ENCODE measurements at places on chromosomes 3 and 15.

DNA sequence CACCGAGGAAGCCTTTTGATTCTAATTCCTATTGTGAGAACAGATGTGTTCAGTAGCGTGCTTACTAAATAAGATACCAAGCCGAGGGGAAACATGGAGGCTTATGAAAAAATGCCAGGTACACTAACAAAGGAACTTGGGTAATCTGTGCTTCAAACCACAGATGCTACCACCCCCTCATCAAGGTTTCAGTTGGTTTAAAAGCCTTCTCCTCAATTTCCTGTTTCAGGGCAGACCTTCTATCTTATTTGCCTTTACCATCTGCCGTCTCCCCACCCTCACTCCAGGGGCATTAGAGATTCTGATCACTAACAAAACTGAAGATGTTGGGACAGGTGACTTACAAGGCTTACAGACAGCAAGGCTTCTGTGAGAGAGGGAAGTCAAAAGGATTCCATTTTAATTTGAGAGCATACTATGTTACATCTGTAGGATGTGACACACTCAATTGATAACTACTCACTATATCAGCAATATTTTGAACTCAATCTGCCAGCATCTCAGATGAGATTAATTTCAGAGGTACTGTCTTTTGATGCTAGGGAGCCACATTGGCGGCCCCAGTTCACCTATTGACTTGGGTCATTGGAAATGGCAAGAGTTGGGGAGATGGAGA lies 60.6 kb upstream of the PLCL2 start:
- DNase-seq, result no peak

DNA sequence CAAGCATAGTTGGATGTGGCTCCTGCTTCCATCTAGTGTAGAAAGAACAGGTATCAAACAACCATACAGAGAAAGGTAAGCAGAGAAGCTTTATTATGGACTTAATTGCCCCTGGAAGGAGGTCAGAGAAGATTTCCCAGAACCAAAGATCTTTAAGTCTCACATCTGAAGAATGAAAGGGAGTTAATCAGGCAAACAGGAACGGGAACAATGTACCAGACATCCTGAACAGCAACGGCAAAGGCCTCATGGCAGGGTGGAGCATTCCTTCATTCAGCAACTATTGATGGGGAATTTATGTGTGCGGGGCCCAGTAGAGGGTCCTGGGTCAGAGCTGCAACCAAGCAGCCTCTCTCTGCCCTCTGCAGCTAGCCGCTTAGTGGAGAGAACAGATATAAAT lies 61.5 kb downstream of the LMCD1 start:
- no peak for DNase-seq

- no peak for DNase-seq
These were observed 37.4 kb downstream of the ACAA1 start for GRCh38 chr3:38099518-38099917.

DNA sequence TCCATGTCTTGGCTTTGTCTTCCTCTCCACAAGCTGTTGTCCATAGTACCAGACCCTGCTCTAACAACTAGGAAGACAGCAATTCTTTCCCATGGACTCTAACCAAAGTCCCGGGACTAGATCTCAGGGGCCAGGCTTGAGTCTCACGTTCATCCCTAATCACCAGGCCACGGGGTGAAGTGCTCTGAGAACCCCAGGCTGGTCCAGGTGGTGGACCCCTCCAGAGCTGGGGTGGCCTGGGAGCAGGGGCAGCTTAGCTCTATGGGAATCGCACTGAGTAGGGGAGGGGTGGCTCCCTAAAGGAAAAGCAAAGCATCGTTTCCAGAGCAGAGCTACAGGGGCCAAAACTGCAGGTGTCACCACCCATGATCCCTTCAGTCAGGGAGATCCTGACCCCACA lies 150.9 kb downstream of the TPRA1 start:
- no peak for DNase-seq

DNA sequence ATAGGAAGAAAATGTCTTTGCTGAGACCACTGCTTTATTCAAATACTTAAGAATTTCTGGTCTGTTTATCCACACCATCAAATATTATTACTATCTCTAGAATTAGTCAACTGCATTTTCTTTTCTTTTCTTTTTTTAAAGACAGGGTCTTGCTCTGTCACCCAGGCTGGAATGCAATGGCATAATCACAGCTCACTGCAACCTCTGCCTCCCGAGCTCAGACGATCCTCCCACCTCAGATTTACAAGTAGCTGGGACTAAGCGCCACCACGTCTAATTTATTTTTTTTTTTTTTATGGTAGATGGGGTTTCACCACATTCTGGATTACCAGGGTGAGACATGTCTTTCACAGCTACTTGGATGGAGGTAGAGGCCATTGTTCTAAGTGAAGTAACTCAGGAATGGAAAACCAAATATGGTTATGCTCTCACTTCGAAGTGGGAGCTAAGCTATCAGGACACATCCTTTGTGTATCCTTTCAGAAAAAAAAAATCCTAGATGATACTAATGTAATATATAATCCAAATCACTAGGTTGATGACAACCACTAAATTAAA lies 52.8 kb downstream of the STAG1 start:
- DNase-seq, result no peak

DNA sequence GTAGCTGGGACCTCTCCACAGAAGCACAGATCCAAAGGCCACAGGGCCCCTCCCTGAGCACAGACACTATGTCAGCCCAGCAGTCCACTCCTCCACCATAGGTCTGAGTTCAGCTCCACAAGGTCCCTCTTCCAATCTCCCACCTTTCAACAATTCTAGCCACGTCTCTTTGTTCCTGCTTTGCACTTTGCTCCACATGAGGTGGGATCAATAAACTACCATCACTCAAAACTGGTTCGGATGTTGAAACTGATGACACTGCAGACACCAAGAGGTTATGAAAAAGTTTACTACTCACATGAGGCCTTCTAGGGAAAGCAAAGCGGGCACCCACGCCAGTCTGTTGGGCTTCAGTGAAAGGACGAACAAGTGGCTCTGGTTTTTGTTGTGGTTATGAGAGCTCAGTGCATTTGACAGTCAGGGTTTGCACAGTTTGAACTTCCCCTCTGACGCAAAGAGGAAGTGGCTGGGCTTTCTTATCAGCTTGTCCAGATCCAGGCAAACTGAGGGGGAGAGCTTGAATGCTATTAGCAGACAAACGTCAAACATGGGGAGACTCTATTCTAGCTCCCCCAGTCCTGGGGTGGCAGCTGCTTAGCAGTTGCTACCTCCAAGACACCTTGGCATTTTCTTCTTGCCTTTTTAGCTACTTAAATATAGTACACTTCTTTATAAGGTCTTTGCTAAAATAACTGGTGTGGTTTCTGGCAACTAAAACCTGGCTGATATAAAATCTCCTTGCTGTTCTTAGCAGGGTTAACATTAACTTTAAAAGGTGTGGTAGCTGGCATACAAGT lies 37.8 kb downstream of the ZNF445 start:
- peak; percentile 4 for DNase-seq

DNA sequence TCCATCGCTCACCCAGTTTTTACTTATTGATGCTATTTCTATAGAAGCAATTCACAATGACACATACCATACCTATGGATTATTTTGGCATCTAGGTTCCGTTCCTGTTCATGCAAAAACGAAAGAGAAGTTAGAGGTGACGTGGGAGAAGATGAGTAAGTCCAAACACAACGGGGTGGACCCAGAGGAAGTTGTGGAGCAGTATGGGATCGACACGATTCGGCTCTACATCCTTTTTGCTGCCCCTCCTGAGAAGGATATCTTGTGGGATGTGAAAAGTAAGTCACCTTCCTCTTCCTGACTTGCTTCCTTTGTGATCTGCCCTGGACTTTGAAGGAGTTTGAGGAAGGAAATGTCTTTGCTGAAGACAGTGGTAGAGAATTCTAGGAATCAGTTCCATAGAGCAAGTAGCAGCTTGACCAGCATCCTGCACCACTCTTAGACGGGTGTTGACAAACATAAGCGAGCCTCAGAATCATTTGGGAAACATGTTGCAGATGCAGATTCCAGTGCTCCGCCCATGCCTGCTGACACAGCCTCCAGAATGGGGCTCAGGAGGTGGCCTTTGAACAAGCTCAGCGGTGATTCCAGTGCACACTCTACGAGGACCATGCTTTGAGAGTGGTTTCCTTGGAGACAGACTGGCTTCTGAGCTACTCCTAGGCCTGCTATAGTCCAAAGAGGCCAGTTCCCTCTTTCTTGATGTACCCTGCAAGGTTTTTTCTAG lies 78.4 kb upstream of the LIMD1 start:
- DNase-seq, result no peak

DNA sequence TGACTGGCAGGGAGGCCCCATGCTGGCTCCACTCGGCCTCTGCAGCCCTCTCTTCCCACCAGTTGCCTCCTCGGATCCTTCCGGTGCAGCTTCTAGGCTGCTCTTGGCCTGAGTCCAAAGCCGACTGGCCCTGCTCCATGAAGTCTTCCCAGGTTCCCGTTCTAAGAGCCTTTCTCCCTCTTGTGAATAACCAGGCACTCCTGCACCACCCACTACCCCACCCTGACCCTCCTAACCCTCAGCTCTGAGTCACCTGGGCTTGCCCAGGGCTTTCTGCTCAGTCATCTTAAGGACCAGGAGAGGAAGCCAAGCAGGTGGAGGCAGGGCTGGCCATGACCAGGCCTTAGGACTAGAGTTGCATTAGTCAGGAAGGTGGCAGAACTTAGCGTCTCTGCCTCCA lies 28.1 kb upstream of the CNBP start:
- peak; percentile 56 for DNase-seq

DNA sequence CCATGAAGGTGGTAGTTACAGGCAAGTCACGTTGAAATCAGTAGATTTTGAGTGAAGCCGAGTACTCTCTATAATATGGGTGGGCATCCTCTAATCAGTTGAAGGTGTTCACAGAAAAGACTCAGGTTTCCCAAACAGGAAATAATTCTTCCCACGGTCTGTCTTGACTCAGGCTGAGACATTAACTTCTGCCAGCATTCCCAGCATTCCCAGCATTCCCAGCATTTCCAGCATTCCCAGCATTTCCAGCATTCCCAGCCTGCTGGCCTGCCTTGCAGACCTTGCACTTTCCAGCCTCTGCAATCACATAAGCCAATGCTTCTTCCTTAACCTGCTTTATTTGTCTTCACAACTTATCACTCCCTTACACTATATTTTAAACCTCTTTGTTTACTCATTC lies 542.3 kb upstream of the ROBO2 start:
- DNase-seq, result peak; percentile 37

DNA sequence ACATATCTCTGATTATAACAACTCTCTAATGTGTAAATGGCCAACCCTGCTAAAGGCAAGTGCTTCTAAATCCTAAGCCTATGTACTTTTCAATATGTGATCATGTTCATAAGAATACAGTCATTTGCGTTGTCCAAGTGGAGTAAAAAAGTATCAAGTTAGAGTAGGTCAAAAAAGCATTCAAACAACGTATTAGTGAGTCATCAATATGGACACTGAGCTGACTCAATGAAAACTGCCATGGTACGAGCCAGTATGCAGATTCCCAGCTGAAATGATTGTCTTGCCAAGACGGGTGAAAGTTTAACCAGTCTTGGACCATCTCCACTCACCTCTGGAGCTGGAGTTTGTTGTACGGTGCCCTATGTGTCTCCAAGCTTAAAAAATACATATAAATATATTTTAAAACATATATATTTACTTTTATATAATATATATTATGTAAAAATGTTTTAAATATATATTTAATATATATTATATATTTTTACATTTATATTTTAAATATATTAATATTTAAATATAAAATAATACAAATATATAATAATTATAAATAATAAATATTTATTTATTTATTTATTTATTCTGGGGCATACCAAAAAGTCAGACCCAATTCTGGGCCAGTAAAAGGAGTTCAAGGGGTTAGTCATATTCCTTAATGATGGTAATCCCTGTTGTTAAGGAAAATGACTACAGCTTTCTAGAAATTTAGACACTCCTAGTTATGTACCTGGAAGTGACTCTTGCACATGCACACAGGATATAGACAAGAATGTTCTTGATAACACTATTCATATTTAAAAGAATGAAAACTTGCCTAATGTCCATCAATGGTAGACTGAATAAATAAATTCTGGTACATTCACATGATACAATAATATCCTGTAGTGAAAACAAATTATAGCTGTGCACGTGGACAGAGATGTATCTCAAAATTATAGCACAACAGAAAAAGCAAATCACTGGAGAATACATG lies 27.2 kb downstream of the PLSCR4 start:
- DNase-seq, result no peak

DNA sequence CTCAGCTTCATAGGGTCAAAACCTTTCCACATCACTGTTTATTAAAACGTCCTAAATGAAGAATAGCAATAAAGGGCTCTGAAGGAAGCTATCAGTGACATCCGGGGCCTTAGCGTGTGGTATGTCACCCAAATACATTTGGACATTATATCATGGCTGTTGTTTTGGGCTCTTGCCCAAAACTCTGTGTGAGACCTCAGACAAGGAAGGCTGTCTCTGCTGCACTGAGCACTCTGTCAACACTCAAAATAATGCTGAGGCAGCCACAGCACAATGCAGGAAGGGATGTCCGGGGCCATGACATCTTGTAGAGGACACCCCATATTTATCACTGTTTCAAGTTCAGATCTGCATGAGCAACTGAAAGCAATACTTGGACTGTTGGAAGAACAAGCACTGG lies 293.8 kb upstream of the WNT5A start:
- DNase-seq, result peak; percentile 1

DNA sequence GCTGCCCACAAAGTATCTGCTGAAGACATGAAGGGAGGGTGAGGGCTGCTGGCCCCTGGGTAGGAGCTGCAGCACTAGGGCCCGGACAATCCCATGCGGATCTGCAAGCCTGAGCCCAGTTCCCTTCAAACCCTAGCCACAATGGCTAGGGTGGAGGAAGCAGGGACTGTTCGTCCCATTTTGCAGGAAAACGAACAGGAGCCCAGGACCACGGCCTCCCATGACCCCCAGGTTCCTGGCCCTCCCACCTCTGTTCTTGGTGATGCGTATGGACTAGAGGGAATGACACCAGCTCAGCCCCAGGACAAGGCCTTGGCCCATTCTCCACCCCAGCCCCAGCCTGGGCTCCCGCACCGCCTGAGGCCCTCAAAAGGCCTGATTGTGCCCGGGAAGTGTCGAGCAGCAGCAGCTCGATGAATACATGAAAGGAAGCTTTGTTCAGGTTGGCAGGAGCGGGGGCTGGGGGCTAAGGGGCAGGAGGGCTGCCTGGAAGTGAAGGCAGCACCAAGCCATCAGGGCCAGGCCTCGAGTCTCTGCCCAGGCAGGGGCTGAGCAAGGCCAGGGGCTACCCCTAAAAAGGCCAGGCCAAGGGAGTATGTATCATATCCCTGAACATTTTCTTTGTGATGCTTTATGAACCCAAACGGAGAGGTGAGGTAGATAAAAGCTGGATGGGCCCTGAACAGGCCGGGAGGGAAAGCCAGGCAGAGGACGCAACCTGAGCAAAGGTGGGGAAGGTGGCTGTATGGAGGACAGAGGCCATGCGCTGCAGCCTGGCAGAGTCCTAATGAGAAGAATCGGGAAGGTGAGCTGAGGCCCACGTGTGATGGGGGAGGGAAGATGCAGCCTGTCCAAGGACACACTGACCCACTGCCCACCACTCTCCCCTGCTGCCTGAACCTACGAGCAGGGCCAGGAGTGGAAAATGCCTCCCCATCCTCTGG lies 12.2 kb downstream of the SEMA7A start:
- no peak for DNase-seq

GRCh38 chr3:105347625-105348302 lies 18.9 kb upstream of the ALCAM start:
- DNase-seq, result no peak

GRCh38 chr3:25049304-25049703 lies 378.8 kb upstream of the RARB start:
- DNase-seq, result no peak

Data from fibroblast of skin of abdomen (primary cell).